ENCODE measurements at places on chromosomes 7 and 10.

GRCh38 chr7:2093843-2094220, 138.9 kb downstream of the MAD1L1 start:
- DNase-seq, result no peak

- DNase-seq, result no peak
Observed at GRCh38 chr7:86925221-86925620, 134.2 kb downstream of the ELAPOR2 start.

DNA sequence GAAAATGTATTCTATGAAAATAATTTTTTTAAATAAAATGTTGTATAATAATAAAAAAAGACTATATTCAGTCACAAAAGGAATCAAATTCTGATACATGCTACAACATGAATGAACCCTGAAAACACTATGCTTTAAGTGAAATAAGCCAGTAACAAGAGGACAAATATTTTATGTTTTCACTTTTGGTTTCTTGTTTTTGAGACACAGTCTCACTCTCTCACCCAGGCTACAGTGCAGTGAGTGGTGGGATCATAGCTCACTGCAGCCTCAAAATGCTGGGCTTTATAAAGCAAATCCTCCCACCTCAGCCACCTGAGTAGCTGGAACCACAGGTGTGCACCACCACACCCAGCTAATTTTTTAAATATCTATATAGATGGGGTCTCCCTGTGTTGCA, 64.2 kb downstream of the CNOT4 start:
- DNase-seq, result no peak

- peak; percentile 87 for DNase-seq
Observed at GRCh38 chr10:87817609-87818504, at the start of gene ATAD1. TSS of gene ATAD1 (minus strand) at chr10:87818226. CDS start at chr10:87814599, 3,627 bp downstream.

GRCh38 chr7:50754241-50754640, 28.5 kb downstream of the GRB10 start:
- DNase-seq, result no peak

DNA sequence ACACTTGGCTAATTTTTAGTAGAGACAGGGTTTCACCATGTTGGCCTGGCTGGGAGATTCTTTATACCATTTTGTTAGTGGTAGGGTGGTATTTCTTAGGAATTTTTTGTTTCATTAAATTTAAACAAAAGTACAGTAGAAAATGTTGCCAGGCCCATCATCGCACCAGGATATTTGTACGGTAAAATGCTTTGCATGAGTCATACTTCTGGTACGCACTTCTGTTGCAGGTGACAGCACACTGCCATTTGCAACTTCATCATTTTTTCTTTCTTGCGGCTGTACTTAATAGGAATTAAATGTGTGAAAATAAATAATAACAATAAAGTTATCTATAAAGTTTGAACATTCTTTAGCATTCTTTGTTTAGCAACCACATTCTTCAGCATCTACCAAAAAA, 195.6 kb downstream of the SKAP2 start:
- no peak for DNase-seq

DNA sequence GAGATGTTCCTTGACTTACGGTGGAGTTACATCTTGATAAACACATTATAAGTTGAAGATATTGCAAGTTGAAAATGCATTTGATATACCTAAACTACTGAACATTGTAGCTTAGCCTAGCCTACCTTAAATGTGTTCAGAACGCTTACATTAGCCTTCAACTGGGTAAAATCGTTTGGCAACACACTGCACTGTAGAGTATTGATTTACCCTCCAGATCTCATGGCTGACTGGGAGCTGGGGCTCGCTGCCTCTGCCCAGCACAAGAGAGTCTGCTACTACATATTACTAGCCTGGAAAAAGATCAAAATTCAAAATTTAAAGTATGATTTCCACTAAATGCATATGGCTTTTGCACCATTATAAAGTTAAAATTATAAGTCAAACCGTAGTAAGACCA, 7.5 kb upstream of the AGR3 start:
- DNase-seq, result no peak

DNA sequence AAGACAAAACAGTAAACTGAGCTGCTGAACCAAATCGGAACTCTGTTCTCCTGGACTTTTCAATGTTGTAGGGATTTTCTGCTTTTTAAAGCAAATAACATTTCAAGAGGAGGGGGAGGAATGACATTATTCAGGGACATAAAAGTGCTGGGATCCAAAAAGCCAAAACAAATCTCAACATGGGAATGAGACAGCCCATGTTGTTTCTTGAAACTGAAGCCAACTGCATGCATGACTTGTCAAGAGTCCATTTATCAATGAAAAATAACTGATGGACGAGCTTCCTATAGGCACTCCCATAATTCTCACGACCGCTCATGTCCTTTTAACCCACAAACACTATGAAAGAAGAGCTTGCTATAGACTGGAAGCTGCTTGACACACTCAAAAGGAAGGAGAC, 27.8 kb downstream of the FAM53B start:
- DNase-seq, result no peak

- DNase-seq, result no peak
Observed at GRCh38 chr10:71821909-71822763, 28.9 kb downstream of the PSAP start.

- no peak for DNase-seq
Observed at GRCh38 chr7:95718577-95719410, 53.6 kb upstream of the DYNC1I1 start.

DNA sequence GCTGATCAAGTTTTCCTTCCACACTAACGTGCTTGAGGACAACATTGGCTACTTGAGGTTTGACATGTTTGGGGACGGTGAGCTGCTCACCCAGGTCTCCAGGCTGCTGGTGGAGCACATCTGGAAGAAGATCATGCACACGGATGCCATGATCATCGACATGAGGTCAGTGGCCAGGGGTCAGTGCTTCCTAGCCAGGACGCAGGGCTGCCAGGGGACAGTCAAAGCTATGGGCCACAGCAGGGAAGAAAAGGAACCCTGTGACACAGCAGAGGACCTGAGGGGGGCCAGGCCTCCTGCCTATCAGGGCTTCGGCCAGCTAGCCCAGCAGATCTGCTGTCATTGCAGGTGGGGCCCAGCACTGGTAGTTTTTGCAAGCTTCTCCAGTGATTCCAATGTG, 5.2 kb downstream of the RBP3 start:
- DNase-seq, result no peak

- no peak for DNase-seq
Observed at GRCh38 chr7:132270517-132270916, 305.8 kb downstream of the PLXNA4 start.

DNA sequence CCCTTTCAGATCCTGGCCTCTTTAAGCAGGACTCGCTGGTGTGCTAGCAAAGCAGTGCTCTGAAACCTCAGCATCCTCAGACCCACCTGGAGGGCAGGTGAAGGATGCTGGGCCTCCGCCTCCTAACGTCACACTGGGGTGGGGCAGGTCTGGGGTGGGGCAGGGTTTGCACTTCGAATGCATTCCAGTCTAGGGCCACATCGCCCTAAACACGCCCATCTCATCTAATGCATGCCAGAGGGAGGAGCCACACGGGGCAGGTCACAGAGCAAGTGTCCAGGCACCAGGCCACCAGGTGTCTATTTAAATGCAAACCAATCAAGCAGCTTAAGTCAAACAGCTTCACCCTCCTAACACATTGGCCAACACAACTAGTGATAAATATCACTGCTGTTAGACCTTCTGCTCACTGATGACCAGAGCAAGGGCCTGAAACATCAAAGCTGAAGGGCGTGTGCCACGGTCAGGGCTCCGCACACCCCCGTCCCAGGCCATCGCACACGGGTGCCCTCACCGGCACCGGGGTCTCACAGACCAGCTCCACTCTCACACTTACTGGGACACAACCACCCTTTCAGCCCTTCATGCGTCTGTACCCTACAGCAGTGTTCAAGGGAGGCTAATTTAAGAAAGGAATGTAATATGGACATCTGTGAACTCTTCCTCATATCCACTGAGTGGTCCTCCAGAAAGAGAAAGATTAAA, 47.1 kb downstream of the DIP2C start:
- no peak for DNase-seq

DNA sequence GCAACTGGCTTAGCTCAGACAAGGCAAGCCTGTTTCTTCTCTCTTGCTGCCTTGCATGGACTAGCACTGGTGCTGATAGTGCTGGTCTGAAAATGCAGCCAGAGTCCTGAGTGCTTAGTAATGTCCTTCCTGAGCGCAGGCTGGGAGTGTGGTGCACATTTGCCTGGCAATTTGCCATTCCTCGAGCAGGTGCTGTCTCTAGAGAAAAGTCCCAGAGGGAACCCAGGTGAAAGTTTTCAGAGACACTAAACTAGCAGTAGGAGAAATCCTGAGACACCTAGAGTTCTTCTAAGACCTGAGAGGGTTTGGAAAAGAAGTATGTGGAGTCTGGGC, 1.9 kb downstream of the SFTPD start:
- DNase-seq, result no peak

DNA sequence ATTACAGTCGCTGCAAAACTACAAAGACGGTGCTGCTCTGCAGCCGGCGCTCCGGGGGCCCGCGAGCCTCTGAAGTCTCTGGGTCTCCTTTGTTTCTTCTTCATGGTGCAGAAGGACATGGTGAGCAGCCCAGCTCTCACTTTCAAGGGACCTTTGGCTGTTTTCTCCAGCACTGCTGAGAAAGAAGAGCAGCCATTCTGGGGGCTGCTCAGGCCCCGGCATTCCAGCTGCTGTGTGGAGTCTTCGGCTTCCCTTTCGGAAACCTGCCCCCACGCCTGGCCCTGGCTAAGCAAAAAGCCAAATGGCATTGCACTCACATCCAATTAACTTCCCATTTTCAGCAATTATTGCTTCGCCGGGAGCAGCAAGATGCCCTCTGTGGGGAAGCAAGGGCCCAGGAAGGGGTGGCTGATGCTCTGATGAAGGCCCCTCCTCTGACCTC, 555.7 kb downstream of the PTPRN2 start:
- no peak for DNase-seq

DNA sequence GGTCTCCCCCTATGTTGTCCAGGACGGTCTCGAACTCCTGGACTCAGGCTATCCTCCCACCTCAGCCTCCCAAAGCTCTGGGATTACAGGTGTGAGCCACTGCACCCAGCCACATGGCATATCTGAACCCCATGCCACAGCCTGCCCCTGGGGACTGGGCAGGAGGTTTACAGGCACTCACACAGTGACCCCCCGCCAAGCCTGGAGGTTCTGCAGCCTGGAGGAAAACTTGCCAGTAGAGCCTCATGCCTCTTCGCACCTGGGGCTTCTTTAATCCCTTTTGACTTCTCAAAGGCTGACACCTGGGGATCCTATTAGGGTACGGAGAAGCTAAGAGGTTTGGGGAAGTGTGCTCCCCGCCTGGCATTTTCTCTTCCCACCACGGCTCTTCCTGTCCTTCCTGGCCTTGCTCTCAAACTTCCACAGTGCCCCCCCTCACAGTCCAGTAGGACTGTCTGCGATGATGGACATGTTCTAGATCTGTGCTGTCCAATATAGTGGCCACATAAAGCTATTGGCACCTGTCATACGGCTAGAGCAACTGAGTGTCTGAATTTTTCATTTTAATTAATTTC, 11.4 kb upstream of the KCP start:
- DNase-seq, result no peak

DNA sequence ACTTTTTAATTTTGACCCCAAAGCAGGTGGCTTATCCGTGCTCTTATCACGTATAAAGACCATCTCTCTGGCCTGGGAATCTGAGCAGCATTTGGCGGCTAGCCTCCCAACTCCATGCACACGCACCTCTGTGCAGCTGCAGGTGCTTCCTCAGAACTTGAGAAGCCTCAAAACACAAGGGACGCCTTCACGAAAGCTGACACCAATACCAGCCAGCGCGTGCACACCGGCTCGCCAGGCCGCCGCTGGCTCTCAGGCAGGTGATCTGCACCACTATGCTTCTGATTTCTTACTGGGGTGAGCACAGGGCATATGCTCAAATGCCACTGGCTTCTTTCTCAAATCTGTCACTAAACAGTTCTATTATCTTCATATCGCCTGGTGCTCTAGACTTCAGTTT, 145.0 kb downstream of the PARD3 start:
- no peak for DNase-seq

Measured in left hindlimb (tissue), 1 donor.